ENCODE measurements at places on chromosomes 12 and 14.
A peak's percentile ranks its signal among the peaks of the same experiment; 100 is the strongest.

- peak; percentile 29 for DNase-seq
These were observed 68.8 kb downstream of the EXOC5 start for GRCh38 chr14:57199921-57200320.

DNA sequence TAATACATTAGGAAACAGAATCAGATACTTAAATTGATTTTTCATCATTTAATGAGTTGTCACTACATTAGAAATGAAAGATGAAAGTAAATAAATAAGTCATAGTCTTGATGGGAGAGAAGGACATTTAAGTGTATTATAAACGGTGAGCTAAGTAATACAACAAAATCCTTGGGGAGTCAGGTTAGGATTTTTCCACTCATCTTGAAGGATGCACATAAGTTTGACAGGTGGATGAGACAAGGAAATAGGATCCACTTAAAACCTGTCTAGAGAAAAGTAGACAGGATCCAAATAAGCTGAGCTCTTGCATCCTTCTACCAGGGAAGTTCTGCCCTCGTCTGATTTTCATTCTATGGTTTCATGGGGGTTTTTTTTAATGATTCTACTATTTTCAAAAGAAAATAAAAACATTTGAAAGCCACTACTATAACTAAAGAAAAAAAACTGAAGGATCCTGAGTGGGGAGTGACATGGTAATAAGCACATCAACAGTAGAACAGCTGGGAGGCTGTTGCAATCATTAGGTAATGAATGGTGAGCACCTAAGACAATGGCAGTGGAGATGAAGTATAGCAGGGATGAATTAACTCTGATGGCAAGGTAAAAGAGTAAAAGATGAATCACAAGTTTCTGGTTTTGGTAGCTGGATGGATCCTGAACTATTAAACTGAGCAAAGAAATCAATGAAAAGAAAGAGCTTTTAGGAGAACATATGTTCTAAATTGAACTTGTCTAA is 17.0 kb downstream of the CEP128 start:
- no peak for DNase-seq

- no peak for DNase-seq
These were observed 359.8 kb downstream of the APAF1 start for GRCh38 chr12:99004799-99005466.

- DNase-seq, result no peak
These were observed 86.9 kb downstream of the ACSS3 start for GRCh38 chr12:81164827-81165226.

DNA sequence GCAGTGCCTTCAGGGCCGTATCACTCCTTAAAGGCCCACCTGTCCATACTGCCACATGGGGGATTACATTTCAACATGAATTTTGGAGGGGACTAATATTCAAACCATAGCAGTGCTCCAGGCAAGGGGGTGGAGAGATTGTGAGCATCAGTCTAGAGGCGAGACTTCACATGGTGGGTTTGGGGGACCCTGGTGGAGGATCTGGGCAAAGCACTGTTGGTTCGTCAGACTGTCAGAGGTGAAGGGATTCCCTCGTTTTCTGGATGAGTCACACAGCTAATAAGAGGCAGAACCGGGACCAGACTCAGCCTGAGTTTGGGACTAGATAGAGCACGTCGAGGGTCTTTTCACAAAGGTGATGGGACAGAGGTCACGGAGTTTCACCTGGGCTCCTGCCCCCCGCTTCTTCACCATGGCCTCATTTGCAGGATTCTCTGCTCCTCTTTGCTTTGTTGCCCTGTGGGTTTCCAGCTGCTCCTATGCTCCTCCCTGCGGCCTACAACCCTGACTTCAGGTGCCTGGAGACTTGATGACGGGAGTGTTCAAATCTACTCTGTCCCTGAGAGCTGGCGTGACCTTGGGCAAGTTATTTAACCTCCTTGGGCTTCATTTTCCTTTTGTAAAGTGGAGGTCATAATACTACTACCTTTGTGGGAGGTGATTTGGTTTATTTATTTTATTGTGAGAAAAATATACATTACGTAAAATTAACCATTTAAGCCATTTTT is 41.5 kb downstream of the TEAD4 start:
- no peak for DNase-seq

DNA sequence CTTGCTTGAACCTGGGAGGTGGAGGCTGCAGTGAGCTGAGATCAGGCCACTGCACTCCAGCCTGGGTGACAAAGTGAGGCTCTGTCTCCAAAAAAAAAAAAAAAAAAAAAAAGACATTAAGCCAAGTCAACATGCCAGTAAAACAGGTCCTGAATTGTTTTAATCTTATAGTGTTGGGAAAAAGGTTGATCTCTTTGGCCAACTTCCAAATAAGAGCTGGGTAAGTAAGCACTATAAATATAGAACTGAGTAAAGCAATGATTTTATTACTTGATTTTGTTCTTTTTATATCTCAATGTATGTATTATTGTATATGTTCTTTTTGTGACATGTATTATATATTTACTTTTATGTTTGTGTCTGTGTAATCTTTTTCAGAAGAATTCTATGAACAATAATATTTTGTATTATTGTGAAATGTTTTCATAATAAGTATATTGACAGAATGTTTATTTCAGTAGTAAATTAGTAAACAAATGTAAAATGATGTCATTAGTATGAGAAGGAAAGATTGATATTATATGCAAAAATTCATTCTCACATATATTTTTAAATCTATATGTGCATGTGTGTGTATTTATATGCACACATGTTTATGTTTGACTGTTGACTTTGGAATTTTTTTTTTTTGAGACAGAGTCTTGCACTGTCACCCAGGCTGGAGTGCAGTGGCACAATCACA is 9.6 kb upstream of the AKAP6 start:
- DNase-seq, result no peak

DNA sequence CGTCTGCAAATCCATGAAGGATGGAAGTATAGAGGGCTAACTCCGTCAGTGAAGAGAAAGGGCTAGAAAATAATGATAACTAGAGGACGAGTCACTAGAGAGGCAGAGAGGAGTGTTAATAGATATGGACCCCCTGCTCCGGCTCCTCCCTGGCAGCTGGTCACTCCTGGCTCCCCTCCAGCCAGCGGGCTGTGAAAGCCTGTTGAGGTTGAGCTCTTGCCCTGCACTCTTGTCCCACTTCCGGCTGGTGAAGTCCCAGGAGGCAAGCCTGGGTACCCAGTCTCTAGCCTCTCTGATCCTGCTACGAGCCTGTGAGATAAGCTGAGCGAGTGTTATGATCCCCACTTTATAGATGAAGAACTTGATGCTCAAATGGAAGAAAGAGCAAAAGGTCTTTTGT is 90.3 kb downstream of the RFX4 start:
- DNase-seq, result no peak

GRCh38 chr12:117680312-117680711 is 288.5 kb downstream of the KSR2 start:
- peak; percentile 61 for DNase-seq

DNA sequence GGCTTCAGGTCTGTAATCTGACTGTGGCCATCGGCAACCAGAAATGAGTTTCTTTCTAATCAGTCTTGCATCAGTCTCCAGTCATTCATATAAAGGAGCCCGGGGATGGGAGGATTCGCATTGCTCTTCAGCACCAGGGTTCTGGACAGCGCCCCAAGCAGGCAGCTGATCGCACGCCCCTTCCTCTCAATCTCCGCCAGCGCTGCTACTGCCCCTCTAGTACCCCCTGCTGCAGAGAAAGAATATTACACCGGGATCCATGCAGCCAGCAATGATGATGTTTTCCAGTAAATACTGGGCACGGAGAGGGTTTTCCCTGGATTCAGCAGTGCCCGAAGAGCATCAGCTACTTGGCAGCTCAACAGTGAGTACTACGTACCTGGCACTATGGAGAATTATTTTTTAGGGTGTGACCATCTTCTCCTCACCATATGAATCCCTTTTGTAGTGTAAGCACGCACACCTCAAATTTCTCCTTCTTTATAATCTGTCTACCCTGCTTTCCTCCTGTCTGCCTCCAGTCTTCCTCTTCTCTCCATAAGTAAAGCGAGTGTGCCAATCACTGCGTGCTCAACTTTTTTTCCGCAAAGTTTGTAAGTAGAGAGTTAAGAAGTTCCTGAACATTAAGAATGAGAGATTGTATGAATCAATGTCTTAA is at the start of gene TPH2:
TSS of gene TPH2 (plus strand) at position 118 of the 658 bp plus-strand sequence. CDS start at position 260, 142 bp downstream.
- peak; percentile 9 for DNase-seq

DNA sequence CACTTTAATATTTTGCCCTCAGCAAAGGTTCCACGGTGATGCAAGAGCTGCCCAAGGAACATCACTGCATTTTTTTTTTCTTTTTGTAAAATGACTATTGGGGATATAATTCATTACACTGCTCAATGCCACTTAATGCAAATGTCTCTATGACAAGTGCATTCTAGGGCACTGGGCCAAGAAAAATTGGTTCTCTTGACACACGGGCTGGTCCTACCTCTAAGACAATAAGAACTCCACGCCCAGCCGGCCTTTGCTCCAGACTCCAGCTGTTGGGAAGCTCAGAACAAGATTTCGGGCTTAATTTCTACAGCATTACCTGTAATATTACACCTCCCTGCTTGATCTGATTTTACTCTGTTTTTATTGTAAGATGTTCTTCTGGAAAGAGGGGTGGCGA is 48.8 kb upstream of the VRK1 start:
- DNase-seq, result no peak

GRCh38 chr12:70645494-70646317 is 8.5 kb upstream of the PTPRB start:
- peak; percentile 79 for DNase-seq

DNA sequence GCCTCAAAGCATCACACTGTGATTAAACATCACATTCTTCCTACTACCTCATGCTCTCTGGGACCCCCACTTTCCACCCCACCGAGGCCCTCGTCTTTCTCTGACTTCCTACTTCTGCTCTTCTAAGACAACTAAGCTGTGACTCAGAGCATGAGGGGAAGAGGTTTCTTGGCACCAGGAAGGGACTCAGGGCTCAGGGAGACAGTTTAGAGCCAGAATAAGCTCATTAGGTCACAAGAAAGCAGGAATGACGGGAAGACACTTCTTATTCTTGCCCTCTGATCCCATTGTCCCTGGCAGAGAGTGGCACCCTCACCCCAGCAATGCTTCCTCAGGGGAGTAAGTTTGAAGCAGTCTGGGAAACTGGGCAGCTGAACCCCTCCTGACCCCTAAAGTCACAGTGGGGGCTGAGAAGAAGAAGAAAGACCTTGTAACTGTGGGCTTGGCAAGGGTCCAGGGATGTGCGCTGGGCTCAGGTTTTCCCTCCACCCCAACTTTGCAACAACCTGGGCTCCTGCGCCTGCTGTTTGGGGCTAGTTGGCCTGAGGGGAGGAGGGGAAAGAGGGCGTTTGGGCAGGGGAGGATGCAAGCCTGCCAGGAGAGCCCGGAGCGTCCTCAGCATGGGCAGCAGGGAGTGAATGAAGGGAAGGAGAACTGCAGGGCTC is 64.6 kb upstream of the ACTN1 start:
- no peak for DNase-seq

- no peak for DNase-seq
These were observed 215.5 kb downstream of the CRADD start for GRCh38 chr12:93892423-93893268.

DNA sequence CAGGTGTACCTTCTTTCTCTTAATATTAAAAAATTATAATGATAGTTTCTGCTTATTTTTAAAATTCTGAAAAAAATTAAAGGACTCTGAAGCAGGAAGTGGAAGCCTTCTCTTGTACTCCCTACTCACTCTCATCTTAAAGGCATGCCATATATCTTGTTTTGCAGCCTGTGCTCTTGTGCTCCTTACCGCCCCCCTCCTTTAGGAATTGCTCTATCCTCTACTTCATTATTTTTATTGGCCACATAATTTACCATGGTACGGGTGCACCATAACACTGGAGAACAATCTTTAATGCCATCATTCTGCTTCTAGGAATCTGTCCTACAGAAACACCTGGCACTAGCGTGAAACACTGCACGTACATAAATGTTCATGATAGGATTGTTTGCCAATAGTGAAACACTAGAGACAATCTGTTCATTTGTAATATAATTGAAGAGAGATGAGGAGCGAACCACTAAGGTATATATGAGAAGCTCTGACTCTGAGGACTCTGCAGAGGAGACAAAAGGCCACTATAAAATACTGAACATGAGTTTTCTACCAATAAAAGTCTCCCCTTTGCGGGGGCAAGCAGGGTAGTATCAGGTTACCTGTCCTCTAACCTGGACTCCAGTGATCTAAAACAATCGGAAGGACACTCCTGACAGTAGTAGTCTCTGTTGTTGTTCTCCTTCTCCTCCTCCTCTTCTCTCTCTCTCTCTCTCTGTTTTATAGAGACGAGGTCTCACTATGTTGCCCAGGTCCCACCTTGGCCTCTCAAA is 6.3 kb upstream of the NYNRIN start:
- DNase-seq, result no peak

DNA sequence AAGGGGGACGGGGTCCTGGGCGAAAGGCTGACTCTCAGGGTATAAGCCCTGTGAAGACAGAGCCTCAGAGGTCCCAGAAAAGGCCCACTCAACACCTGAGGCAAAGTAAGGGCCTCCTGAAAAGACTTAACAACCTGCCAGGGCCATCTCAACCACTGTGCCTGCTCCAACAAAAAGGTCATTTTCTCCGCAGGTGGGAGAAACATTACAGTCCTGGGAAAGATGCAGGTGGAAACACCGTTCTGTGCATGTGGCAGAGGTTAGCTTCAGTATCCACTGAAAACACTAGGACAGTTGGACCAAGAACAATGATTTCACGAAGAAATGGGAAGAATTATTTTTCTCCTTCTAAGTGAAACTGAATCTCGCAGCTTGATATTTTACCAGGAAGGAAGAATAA is 50.9 kb downstream of the CCDC88C start:
- no peak for DNase-seq

- DNase-seq, result no peak
These were observed 65.7 kb downstream of the TMEM30B start for GRCh38 chr14:61215222-61216020.

DNA sequence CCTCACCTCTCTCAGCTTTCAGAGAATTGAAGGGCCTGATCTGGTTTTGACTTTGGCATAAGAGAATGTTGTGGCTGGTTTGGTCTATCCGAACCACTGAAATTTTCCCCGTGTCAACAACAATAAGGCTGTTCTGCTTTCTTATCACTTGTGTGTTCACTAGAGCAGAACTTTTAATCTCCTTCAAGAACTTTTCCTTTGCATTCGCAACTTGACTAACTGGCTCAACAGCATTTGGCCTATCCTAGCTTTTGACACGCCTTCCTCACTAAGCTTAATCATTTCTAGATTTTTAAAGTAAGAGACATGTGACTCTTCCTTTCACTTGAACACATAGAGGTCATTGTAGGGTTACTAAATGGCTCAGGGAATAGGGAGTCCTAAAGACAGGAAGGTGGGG is 25.9 kb upstream of the EDDM3A start:
- no peak for DNase-seq

DNA sequence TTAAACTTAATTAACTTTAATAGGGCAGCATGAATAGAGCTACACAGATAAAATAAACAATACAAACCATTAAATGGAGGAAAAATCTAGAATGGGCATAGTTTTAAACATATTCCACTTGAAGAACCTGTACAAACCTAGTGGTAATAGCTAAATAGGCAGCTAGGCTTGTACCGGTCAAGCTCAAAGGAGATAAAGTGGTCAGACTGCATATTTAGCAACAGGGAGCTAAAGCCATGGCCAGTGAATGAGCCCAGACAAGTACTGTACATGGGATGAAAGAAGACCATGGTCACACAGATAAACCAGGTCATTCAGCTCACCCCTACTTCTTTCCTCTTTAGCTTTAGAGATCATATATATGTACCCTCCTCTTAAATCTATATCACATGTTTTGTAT is 186.6 kb upstream of the KRR1 start:
- DNase-seq, result no peak
